K562 (cell line): ENCODE measurements at places on chromosomes 16 and 17. TPM values are rescaled to one million over a fixed set of nuclear protein-coding genes. Genes with fewer than 3 reads are reported as not detected.
A peak's percentile ranks its signal among the peaks of the same experiment; 100 is the strongest.

DNA sequence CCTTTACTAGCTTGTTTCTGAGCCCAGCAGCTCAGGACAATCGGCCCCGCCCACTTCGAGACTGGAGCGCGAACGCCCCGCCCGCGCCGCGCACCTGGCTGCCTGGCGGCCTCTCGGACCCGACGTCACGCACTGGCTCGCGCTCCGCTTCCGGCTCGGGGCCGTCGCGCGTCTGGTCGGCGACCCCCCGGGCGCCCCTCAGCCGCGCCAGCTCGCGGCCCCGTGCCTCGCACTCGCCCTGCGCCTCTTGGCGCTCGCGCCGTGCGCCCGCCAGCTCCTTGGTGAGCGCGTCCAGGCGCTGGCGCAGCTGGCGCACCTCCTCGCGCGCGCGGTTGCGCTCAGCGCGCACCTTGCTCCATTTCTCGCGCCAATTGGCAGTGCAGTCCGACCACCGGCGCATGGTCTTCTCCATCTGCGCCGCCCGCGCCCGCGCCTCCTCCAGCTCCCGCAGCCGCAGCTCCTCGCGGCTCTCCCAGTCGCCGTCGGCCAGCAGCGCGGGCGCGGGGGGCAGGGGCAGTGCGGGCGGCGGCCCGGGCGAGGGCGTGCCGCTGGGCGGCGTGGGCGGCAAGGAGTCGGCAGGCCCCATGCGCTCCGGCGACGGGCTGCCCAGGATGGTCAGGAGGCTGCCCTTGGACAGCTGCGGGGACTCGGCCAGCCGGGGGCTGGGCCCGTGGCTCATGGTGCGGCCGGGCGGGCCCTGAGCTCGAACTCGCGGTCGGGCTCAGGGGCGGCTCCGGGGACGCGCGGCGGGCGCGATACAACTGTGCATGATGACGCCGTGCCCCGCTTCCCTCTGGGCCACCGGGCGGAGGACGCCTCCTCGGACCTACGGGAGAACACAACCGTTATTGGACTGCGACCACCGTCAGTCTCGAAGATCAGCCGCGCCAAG, 7.6 kb downstream of the CCDC102A start:
- DNase-seq = no peak

Gene CCDC92B
- not detected in 2 replicates for total RNA-seq

DNA sequence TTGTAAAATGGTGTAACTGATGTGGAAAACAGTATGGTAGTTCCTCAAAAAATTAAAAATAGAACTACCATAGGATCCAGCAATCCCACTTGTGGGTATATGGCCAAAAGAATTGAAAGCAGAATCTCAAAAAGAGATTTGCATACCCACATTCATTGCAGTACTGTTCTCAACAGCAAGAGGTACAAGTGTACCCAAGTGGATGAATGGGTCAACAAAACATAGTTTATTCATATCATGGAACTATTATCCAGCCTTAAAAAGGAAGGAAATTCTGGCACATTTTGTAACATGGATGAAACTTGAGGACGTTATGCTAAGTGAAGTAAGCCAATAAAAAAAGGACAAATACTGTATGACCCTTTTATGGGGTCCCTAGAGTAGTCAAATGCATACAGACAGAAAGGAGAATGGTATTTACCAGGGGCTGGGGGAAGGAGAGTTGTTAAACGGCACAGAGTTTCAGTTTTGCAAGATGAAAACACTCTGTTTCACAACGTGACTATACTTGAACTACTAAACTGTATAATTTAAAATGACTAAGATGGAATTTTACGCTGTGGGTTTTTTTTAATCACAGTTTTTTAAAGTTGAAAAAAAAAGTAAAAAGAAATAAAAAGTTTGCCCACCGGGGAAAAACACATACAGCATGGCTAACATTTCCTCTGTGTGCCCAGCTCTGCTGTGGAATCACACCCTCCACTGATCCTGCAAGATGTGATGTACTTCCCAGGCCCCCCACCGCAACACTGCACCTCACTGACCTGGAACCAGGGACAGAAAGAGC, 6.1 kb downstream of the TVP23A start:
- no peak for DNase-seq

DNA sequence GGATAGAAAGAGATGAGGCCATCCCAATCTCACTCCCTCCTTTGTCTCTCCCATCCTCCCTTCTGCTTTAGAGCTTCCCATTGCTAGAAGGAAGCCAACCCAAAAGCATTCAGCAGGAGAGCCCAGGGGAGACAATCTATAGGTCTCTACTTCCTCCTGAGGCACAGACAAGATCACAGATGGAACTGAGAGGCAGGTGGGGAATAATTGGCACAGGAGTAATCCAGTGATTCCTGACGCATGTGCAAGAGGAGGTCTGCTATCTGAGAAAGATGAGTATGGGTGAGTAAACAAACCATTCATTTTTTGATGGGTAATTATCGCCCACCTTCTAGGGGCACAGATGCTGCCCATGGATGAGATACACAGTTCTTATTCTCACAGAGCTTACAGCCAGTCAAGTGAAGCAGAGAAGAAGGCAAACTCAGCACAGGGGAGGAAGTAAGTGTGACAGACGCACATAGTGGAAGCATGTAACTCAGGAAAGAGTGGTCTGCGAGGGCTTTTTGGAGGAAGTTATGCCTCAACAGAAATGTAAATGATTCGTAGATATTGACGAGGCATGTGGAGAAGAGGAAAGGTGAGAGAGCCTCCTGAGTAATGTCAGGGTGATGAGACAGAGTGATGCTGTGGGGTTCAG, 88.9 kb upstream of the HLF start:
- DNase-seq = no peak

GRCh38 chr16:29126616-29127015, 141.8 kb downstream of the LAT start:
- no peak for DNase-seq

DNA sequence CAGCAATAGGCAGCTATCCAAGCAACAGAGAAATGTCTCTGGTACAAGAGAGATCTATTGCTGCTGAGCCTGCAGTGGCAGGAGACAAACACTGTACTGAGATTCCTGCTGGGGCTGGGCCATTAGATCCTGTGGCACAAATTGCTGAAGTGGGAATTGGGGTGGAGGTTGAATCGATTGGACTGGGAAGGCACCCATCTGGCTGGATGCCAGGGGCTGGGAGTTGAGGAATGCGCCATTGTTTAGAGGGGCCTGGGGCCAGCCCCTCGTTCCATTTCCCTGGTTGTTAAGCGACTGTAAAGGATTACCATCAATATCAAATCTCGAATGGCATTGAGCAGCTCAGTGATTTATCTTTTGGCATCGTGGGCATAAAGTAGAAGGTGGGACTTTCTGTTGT, 54.1 kb upstream of the ARL4D start:
- DNase-seq = no peak

GRCh38 chr17:50609380-50610074, 25.2 kb upstream of the ABCC3 start:
- no peak for DNase-seq

GRCh38 chr16:66824006-66824405, 6.8 kb downstream of the NAE1 start:
- no peak for DNase-seq

Gene CORO1A
- 17.8 and 21.1 TPM in 2 replicates for total RNA-seq

- DNase-seq = peak; percentile 55
These were observed 32.5 kb downstream of the ABCC12 start for GRCh38 chr16:48123104-48123788.
